ENCODE measurements at places on chromosomes 6 and 20.
A peak's percentile ranks its signal among the peaks of the same experiment; 100 is the strongest.

DNA sequence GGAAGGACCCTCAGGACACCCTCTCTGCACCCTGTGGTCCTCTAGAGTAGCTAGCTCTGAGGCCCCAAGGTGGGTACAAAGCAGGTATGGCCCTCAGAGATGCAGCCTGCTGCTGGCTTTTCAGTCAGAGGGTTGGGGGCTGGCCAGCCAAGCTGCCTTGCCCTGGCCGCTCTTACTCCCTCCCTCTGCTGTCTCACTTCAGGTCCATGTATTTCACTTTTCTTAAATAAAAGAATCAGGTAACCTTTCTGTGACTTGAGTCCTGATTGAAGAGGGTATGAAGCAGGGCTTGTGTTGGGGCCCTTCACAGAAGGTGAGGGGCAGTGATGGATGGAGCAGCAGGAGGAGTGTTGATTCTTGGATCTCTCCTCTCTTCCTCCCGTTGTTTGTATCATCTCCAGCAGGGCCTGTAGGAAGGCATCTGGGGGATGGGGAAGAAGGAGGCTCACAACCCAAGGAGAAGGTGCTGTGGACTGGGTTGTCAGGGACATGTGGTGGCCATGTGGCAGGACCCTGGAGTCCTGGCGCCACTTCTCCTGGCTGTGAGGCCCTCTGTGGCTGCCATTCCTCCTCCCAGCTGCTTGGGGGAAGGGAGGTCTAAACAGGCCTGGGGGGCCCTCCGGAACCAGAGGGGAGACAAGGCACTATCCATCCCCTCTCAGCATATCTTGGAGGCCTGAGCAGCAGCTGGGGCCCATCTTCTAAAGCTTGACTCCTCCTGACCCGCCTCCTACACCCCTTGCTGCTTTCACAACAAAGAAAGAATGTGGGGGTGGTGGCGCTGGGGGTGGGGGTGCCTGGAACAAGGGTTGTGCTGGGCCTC, 1.1 kb upstream of the PTK7 start:
- DNase-seq = peak; percentile 84

DNA sequence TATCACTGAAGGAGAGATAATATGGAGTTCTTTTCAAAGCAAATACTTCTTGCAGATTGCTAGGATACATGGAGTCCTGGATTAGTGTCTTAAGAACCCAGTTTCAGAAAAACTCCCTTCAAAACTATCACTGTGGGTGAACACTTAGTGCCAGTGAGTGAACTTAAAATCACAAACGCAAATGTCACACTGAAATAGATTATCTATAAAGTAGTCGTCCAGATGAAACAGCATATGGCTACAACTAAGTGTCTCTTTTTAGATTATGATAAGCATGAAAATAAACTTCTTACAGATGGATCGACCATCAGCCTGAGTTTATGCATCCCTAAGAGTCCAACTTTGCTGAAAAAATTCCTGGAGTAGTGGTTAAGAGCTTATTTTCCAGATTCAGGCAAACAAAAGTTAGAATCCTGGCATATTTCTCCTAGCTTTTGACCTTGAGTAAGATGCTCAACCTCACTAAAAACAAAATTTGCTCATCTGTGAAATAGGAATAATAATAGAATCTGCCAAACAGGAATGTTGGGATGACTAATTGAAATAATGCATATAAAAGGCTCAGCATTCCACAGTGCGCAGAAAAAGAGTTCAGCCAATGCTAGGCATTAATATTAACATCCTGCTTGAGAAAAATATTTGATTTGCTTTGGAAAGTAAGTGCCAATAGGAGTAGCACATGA, 70.4 kb downstream of the DOK5 start:
- no peak for DNase-seq

DNA sequence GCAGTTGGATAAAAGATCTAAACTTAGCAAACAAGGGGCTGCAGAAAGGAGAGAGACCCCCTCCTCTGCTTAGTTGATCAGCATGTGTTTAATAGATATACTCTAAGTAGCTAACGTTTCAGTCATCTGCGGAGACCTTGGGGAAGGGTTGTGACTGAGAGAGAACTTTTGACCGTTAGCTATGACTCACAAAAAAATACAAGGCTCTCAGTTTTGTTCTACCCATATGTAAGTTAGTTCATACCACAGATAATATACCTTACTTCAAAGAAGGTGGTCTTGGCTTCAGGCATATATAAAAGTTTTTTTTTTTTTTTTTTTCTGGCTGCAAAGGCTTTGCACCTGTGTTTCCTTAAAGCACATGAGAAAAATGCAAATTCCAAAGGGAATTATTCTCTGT, 258.9 kb downstream of the GJA1 start:
- no peak for DNase-seq

- DNase-seq = no peak
Measured at GRCh38 chr6:164415832-164416563, 893.4 kb downstream of the C6orf118 start.

- DNase-seq = no peak
Measured at GRCh38 chr20:61968932-61969331, 96.7 kb downstream of the TAF4 start.

- DNase-seq = no peak
Measured at GRCh38 chr6:1724616-1725015, 114.9 kb downstream of the FOXC1 start.

GRCh38 chr20:33267701-33268100, 15.3 kb upstream of the BPIFB1 start:
- DNase-seq = no peak

DNA sequence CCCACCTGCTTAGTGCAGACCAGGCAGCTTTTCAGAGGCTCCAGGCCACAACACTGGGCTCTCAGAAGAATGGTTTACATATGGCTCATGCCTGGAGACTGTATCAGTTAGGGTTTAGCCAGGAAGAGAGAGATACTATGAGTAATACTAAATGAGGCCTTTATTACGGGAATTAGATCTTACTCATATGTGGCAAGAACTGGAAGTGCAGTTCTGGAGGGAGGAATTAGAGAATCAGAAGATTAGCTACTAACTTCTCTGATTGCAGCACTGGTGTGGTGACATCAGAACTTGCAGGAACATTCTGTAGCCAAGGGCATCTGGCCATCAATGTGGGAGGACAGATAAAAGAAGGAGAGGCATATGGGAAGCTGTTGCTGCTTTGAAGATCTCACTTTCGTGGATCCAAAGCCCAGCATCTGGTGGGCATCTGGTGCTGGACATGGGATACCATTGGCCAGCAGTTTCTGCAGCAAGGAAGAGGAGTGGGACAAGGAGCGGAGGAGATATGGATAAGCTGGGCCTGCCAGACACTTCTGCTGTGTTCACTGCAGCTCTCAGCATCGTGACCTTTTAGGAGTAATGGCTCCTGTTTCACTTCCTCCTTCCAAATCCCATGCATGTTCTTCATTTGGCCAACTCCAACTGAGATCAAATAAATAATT, 248.5 kb downstream of the BTBD3 start:
- DNase-seq = no peak

DNA sequence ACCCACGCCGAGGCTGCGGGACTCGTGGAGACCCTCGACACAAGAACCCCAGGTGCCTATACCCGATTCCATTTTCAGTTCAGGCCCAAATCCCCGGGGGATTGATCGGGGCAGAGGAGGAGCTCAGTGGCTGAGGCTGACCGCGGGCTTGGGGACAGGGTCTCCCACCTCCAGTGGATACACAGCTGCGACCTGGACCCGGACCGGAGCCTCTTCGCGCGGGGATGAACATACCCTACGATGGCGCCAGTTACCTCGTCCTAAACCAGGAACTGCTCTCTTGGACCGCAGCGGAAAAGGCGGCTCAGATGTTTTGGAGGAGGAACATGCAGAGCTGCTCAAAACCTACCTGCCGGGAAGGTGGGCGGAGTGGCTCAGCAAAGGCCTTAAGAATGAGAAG, 27.4 kb upstream of the HLA-G start:
- DNase-seq = no peak

DNA sequence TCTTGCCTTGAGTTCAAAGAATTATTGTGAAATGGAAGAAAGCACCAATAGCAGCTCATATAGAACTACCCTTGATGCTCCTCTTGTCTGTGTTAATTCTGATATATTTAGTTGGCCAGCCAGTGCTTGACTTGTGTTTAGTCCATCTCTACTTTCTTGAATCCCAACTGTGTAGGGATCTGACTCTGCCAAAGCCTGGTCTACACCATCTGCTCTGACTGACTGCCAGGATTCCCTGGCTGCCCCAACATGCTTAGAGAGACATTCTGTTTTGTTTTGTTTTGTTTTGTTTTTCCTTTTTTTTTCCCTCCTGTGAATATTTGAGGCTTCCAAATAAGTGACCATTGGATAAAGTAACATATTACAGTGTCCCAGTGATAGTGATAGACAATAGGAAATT, 953.7 kb upstream of the MANEA start:
- DNase-seq = no peak

DNA sequence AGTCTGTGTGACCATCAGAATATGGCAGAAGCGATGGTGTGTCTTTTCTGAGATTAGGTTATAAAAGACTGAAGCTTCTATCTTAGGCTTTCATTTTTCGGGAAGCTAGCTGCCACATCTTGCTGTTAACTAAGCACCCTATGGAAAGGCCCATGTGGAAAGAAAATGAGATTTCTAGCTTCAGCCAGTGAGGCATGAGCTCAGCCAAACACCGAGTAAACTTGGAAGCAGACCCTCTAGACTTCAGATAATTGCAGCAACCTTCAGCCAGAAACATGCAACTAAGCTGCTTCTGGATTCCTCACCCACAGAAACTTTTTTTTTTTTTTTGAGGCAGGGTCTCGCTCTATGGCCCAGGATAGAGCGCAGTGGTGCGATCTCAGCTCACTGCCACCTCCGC, 20.6 kb downstream of the LOC128125822 start:
- DNase-seq = no peak

DNA sequence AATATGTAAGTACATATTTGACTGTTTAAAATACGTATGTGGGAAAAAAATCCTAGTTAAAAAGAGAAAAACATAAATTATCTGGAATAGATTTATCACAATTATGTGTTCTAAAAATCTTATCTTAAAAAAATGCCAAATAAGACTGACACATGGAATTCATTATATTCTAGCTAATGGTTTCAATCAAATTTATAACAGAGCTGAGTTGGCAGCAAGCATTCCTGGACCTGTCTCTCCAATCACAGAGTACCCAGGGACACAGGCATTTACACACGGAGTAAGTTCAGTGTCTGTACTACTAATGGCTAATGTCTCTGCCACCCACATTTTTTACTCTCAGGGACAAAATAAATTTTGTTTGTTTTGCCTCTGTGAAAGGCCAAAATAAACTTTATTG, 122.3 kb downstream of the RPS12 start:
- no peak for DNase-seq

DNA sequence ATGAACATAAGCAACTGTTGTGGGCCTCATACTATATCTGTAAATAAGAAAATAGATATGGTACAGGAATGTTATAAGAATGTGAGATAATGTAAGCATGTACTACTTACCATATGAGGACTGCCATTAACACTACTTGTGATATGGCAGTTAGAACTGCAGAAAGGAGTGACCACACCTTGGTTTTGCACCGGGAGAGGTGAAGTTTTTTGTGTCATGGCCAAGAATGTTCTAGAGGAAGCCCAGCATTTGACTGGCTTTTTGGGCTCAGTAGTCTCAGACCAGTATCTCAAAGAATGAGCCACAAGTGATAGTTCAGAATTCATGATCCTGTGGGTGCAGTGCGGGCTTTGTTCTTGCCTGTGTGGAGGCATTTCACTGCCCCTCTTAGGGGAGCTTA, 123.5 kb downstream of the CLIC5 start:
- DNase-seq = no peak

DNA sequence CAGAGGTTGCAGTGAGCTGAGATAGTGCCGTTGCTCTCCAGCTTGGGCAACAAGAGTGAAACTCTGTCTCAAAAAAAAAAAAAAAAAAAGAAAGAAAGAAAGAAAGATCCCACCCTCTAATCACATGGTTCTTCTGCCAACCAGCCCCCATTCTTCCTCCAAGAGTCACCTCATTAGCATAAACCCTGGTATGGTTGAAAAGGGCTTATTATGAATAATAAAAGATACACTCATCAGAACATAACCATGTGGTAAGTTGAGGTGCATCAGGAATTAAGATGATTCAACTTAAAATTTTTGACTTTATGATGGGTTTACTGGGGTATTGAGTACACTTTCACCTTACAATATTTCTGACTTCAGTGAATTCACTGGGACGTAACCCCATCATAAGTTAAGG, 793 bp upstream of the TRIM40 start:
- DNase-seq = no peak

GRCh38 chr6:90127595-90127994, 169.0 kb downstream of the BACH2 start:
- no peak for DNase-seq

DNA sequence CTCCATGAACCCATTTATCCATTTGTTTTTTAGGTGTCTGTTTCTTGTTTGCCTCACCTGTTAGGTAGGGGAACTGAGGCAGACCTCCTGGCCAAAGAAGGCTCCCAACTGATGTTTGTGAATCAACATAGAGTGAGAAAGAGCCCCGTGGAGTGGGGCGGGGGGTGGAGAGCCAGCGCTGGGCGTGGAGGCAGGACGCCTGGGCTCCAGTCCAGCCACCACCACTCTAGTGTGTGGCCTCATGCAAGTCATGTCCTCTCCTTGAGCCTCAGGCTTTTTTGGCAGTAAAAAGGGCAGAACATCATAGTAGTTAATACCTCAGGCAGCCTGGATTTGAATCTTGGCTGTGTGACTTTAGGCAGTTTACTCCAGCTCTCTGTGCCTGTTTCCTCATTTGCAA, 42.2 kb upstream of the SCRT2 start:
- no peak for DNase-seq

GRCh38 chr6:14838133-14838583, 407.7 kb upstream of the JARID2 start:
- DNase-seq = no peak

DNA sequence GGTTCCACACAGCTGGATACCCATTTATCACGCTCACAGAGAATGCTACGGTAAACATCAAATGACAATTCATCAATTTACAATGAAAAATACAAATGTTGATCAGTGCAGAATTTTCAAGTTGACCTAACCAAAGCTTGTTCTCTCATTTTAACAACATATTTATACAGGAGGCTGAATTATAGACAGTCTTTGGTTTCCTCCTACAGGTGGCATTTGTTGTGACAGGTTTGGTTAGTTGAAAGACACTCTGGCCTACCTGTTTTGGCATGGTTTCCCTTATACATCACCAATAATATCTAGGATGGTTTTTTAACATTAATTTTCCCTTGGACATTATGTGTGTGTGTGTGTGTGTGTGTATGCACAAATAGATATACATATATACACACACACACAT, 642.5 kb upstream of the MMS22L start:
- DNase-seq = no peak
